AG04449 (cell line): ENCODE measurements at places on chromosomes 2 and 18.

DNA sequence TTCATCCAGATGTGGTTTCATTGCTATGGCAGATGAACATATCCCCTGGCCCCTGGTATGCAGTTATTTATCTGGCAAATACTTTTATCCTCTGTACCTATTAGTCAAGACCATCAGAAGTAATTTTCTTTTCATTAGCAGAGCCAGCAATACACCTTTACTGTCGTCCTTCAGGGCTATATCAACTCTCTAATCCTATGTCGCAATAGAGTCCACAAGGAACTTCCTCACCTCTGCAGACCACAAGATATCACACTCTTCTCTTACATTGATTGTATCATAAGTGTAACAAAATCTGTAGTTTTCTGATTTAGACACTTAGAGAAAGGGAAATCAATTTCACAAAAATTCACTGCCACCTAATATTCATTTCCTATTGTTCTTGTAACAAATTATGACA, 252.9 kb upstream of the DCC start:
- DNase-seq = no peak

DNA sequence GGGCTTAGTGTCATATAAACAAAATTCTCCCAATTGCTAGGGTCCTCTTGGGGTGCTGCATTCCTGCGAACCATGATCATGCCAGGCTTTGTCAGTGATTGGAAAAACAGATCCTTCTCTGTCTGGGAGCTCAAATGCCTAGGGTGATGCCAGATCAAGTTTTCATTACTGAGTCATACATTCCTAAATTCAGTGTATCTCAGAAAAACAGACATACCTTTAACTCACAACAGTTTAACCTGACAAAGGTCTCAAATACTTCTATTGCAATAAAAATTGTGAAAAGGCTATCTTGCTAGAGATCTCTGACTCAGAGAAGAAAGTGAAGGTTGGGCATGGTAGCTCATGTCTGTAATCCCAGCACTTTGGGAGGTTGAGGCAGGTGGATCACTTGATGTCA, 86.9 kb downstream of the SH3YL1 start:
- DNase-seq = no peak

GRCh38 chr2:177073611-177074010, 139.0 kb upstream of the HNRNPA3 start:
- no peak for DNase-seq

DNA sequence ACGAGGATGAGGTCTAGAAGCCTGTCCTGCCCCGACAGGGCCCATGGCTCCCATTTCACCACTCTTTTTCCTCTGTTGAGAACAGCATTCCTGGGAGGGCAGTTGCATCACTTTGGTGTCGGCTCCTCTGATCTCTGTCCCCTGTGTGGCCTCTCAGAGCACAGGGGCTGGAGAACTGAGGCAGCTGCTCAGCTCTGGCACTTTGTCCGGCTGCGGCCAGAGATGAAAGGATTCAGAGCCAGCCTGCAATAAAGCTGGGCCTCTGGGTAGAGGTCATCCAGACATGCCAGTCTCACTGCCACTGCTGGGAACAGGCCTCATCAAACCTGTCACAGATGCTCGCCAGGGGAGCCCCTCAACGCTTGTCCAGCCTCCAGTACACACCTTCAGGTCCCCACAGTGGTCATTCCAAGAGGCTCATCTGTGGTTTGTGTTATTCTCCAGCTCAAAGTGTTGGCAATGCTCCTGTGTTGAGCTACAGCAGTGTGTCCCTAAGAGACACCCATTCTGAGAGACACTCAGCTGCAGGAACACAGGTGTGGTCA, 13.1 kb upstream of the ROCK2 start:
- no peak for DNase-seq

- DNase-seq = no peak
Measured at GRCh38 chr2:10887476-10887875, 24.3 kb upstream of the KCNF1 start.

GRCh38 chr2:10282611-10283105, 20.0 kb upstream of the HPCAL1 start:
- no peak for DNase-seq

- no peak for DNase-seq
Measured at GRCh38 chr2:191411472-191411871, 166.3 kb downstream of the MYO1B start.

- DNase-seq = no peak
Measured at GRCh38 chr2:21821672-21822227, 698.0 kb downstream of the TDRD15 start.

DNA sequence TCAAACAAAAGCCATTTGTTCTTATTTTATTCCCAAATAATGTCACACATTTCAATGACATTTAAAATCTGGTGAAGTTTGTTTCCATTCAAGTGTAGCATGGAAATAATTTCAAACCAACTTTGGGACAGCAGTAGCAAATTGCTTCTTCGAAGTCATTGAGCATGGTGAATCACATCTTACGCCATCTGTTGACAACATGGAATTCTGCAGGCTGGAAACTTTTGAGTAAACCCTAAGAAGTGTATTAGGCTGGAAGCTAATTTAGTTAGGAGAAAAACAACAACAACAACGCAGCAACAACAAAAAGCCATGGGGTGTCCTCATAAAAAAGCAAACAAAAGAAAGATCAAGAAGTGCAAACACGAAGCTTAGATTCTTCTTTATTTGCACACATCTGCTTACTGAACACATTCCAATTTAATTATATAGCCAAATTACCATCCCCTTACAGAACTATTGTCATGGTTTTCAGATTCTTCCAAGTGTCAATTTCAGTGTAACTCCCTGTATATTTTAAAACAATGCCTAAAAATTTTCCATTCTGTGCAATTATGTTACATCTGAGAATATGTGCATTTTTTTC, 659.0 kb upstream of the CDH7 start:
- no peak for DNase-seq

GRCh38 chr2:97546711-97547110, 43.0 kb downstream of the ANKRD36B start:
- no peak for DNase-seq

- DNase-seq = no peak
Measured at GRCh38 chr2:232309592-232309991, 69.0 kb upstream of the ALPP start.

DNA sequence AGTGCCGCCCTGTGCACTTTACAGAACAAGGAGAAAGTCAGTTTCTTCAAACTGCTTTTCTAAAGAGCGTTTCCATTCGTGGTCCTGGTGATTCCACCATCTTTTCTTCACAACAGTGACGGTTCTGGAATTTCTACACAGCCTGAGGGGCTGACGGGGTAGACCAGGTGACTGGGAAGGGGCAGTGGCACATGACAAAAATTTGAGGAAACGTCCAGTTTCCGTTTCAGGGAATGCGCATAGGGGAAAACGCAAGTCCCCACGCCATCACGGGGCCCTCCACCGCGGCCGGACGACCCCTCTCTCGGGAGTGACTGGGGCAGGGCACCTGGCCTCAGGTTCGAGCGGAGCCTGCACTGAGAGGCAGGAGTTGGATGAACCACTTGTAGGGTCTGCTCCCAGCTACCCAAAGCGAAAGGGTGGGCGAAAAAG, 980 bp upstream of the SPTBN1 start:
- DNase-seq = no peak

DNA sequence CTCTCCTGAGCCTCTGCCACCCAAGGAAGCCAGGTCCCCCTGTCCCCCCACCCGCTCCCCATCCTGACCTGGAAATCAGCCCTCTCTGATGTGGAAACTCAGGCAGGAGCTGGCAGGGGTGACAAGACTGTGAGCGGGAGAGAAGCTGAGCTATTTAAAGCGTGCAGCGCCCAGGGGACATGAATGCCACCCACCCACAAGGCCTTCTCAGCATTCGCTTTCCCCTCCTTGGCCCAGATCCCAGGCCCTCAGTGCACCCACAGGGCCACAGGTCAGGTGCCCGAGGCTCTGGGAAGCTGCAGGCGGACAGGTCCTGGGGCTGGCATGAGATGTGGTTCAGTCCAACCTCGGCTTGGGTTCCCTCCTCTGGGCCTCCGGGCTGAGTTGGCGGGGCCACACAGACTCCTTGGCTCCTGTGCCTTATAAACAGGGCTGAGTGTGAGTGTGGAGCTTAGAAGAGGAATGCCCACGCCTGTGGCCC, 168.3 kb downstream of the SMAD7 start:
- DNase-seq = no peak

DNA sequence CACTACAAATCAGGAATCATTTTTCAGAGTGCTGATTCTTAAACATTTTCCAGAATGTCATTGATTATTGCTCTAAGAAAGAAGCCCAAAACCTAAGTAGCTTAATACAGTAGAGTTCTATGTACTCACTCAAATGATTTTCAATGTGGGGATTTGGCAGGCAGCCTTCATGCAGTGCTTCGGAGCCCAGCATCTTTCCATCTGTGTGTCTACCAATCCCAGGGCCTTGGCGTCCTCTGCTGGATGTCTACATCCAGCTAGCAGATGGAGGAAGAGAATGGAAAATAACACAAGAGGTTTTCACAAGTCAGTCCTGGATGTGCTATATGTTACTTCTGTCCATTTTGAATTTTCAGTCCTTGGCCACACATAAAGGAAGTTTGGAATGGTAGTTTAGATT, 151.8 kb downstream of the RDH14 start:
- no peak for DNase-seq

GRCh38 chr2:29448096-29448688, 333.0 kb downstream of the CLIP4 start:
- DNase-seq = no peak

DNA sequence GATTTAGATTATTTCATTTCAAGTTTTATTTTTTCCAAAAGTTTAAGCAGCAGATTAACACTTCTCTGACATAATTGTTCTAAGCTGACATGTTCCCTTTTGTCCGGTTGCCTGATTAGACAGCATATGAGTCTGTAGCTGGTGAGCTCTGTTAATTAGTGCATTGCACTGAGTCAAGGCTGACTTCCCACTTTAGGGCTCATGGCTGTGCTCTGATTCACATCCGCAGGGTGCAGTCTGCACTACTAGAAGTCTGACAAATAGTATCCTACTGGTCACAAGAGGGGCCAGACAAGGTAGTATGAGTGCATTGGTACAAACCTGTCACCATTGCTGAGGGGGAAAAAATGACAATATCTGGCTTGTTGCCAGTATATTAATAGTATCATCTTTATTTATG, 443.9 kb upstream of the ZNF804A start:
- DNase-seq = no peak

GRCh38 chr2:97708608-97709007, 4.8 kb upstream of the ZAP70 start:
- no peak for DNase-seq

GRCh38 chr2:129165006-129165405, 814.5 kb upstream of the RAB6C start:
- no peak for DNase-seq

DNA sequence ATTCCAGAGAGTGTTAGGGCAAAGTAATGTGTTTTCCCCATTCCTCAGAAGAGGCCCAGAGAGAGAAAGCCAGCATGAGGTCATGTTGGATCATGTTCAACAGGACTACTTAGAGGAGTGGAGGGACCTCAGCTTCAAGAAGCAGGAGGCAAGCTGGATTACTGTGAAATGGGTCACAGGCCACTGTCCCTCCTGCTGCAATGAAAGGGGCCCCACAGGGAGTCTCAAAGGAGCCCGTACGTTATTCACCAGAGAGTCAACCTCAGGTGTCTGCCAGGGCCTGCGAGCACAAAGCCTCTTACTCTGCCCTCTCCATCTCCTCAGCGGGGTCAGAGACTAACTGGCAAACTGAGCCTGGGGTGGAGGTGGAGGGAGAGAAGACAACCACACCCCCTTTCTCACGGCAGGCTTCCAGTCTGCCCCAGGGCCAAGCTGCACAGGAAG, 27.2 kb upstream of the ACYP2 start:
- no peak for DNase-seq

DNA sequence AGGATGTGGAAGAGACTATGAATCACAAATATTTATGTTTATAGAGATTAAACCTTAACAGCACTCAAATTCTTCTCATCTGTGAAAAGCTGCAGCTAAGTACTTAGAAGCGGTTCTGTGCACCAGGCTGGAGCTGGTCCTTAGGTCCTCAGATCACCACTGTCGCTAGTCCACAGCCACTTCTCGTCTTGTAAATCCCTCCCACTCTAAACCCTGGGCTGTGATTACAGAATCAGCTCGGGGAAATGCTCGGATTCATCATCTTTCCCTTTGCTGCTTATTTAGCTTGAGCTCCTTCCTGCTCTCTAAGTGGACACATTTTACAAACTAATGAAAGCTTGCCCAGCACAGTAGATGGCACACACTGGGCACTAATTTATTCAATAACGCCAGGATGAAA, 61.7 kb downstream of the RNF152 start:
- no peak for DNase-seq

- no peak for DNase-seq
Measured at GRCh38 chr2:53969968-53970723, 647 bp downstream of the PSME4 start.

GRCh38 chr18:31741097-31741735, 19.5 kb downstream of the SLC25A52 start:
- DNase-seq = no peak

GRCh38 chr18:60684843-60685513, 312.4 kb upstream of the MC4R start:
- peak; percentile 4 for DNase-seq

DNA sequence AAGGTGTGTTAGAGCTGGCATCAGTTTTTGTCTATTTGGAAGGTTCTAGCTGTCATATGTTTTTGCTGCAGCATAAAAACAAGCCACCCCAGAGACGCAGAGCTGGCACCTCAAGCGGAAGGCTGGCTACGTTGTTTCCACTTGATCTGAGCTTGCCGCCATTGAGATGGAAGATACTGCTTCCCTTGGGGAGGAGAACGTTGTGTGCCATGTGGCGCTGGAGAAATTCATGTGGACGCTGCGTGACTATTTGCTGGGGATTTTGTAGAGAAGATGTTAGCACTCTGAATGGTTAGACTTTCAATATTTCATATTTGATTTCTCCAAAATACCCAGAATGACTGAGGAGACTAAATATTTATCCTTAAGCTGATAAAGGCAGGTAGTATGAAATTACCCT, 216.2 kb upstream of the ST6GAL2 start:
- DNase-seq = no peak

DNA sequence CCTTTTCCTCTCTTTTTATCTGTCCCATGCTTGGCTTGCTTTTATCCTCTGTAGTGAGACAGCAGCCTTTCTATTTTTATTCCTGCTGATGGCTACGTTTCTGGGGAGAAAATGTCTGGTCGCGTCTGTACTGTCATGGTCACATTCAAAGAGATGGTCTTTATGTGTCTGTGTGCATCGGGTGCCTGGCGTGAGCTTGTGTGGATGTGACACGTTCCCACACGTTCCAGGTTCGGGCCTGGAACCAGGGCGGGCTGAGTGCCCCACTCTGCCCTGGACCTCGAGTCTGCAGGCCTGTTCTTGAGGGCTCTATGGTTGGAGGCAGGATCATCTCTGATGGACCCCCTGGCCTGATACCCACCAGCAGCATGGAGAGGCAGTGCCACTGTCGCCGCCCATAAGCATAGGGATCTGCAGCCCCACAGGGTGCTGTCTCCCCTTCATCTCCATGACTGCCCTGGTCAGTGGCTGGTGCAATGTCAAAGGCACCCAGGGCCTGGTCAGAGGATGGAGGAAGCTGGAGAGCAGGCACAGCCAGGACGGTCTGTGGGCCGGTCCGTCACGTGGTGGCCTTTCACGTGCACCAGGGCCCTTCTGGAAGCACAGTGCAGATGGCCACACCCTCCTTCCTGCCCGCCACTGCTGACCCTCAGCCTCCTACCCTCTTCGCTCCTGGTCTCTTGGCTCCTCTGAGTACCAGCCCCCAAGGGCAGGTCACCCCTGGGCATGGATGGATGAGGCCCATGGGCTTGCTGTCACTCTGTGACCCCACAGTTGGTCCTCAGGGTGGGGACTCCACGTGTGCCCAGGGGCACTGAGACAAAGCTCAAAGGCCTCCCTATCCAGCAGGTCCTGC, 149.2 kb upstream of the TWIST2 start:
- no peak for DNase-seq
